ENCODE measurements at places on chromosomes 6 and 20.
A peak's percentile ranks its signal among the peaks of the same experiment; 100 is the strongest.

GRCh38 chr6:33988121-33989015 is 157.5 kb downstream of the GRM4 start:
- peak; percentile 65 for DNase-seq

DNA sequence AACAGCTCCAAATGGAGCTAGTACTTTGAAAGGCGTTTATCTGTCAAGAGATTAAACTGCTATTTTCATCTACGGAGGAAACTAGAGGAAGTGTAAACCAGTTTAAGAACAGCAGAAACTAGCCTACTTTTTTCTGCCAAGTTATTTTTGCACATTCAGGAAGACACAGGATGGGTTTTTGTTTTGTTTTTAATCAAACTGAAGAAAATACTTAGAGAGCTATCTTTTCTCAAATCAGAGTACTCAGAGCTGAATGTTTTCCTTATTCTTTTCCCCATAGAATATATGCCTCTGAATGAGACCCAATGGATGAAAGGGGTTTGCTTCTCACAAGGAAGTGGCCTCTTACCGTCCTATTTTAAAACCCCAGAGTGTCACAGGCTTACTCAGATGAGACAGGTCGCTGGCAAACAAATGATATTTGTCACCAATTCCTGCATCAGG is 538.5 kb downstream of the CD83 start:
- no peak for DNase-seq

DNA sequence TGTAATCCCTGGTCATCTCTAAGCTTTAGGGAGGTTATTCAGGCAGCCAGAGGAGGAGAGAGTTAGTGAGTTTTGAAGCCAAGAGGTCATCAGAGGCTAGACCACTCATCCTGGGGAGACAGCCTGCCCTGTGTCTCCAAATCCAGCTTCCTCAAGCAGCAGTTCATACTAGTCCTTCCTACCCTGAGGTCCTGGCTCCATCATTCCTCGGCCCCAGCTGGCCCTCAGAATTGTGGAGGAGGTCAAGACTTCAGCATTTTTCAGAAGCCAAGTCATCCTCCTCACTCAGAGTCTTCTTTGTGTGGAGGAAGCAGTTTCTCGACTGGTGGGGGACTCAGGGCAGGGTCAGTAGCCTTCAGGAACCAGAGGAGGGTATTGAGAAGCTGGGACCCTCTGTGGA is 12.4 kb upstream of the KIAA1755 start:
- no peak for DNase-seq

- DNase-seq, result no peak
These were observed 162.1 kb upstream of the RAB32 start for GRCh38 chr6:146381486-146381885.

DNA sequence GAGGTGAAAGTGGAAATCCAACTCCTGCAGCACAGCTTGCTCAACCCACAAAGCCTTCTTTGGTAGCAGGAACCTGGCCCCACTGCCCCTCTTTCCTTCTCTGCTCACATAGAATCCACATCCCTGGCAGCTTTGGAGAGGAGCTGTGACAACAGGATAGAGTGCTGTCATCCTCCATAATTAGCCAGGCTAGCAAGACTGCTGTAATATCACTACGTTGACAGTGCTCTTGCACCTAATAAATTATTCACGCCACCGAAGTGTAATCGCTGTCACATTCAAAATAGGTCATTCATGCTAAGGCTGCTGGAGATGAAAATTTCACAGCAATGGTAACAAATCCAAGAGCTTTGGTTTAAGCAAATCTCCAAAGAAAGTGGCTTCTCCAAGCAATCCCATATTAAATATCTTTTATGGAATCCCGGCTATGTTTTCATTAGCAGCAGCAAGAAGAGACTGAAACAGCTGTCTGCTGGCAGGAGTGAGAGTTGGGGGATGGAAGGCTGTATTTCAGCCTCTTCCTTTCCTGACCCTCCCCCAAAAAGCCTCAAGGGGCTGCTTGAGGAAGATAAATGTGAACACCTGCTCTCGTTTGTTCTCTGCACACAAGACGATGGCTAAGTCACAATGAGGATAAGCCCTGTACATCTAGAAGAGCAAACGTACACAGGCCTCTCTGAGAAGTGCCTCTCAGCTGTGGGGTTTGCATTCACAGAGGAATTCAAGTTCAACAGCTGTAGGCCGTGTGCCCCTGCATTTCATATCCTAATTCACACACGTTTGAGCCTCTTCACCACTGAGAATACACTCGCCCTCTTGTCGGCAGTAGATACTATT is 16.5 kb downstream of the RIPOR2 start:
- no peak for DNase-seq

- DNase-seq, result no peak
These were observed 123.8 kb upstream of the MTHFD1L start for GRCh38 chr6:150741633-150742200.

- DNase-seq, result no peak
These were observed 113.1 kb upstream of the ZNF217 start for GRCh38 chr20:53706466-53707370.

GRCh38 chr6:146361128-146361924 is 182.3 kb upstream of the RAB32 start:
- DNase-seq, result no peak

DNA sequence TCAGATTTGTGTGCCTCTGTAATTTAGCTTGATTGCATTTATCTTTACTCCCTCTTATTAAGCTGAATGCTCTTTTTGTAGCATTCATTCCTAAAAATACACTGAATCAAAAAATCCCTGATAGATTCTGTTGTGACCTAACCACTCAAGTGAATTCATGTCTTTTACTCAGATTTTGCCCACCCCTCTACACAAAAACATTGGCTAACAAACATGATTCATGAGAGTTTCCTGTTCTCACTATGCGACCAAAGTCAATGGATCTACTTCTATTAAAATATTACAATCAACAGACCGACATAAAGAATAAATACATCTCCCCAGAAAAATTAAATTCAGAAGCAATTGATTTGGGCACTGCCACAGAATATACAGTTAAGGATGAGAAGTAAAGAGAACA is 99.5 kb upstream of the THEMIS start:
- no peak for DNase-seq

DNA sequence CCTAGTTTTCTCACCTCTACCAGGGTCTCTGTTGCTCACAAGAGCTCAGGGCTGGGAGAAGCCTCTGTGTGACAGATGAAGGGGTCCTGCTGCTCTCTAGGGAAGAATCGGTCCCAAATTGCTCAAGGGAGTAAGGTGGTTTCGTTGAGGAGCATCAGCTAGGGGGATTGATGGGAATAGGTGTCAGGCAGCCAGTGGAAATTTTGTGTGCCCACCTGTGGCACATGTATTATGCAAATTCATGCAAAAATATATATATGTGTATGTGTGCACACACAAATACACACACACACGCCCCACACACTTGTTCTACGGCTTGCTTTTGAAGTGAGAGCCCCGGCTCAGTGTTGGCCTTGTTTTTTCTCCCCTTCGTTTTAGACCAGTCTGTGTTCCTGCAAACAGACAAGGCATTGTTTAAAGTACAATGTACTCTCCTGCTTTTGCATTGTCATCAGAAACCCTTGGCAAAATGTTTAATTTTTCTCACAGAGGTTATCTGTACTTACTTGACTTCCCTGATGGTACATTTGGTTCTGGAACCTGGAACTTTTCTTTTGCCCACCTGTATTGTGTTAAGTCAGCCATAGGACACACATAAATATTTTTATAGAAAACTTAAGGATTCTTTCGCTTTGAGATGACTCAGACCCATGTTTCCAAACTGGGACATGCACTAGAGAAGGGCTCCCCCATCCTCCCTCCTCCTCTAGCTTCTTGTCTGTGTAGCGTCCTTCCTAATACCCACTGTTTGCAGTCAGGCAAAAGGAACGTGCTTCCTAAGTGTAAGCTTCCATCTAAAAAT is 26.7 kb downstream of the FOXO3 start:
- DNase-seq, result no peak

DNA sequence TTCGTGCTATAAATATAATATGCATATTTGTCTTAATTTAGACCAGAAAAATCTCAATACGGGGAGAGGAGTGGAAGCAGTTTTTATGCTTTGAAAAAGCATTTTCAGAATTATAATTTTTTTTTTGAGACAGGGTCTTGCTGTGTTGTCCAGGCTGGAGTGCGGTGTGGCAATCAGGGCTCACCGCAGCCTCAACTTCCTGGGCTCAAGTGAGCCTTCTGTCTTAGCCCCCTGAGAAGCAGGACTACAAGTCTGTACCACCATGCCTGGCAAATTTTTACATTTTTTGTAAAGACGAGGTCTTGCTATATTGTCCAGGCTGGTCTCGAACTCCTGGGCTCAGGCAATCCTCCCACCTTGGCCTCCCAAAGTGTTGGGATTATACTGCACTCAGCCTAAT is 197.2 kb downstream of the FOXC1 start:
- no peak for DNase-seq

- DNase-seq, result no peak
These were observed 158.7 kb upstream of the PDE10A start for GRCh38 chr6:165821754-165822153.

- DNase-seq, result no peak
These were observed 70.1 kb upstream of the LOC128125822 start for GRCh38 chr6:63502156-63502555.

DNA sequence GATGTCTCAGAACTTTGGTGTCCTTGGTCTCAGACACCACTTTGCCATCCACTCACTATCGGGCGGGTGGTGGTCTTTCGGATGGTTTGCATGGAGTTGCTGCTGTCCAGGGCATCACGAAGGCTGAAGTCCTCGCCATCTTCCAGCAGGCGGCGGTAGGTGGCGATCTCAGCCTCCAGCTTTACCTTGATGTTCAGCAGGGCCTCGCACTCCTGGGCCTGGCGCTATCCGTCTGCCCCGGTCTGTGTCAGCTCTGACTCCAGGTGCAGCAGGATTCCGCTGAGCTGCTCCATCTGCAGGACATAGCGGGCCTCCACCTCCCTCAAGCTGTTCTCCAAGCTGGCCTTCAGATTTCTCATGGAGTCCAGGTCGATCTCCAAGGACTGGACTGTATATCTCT is 36.0 kb downstream of the ZNF311 start:
- DNase-seq, result no peak

GRCh38 chr6:30922447-30922852 is 8.4 kb downstream of the VARS2 start:
- no peak for DNase-seq

GRCh38 chr6:129893640-129894039 is 32.5 kb upstream of the TMEM244 start:
- DNase-seq, result no peak

- DNase-seq, result no peak
These were observed 223.8 kb downstream of the HAO1 start for GRCh38 chr20:7716286-7716972.

DNA sequence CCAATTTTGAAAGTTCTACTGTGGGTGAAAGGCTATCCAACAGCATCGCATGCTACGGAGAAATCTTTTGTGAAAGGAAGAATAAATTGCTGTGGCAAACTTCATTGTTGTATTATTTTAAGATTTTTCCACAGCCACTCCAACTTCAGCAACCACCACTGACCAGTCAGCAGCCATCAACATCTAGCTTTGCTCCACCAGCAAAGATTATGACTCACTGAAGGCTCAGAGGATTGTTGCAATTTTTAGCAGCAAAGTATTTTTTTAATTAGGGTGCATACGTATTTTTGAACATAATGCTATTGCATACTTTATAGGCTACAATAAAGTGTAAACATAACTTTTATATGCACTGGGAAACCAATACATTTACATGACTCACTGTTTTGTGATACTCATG is 493.5 kb downstream of the TFAP2A start:
- no peak for DNase-seq

- no peak for DNase-seq
These were observed 30.3 kb upstream of the AFDN start for GRCh38 chr6:167796192-167796981.

GRCh38 chr6:110999634-111000270 is 17.9 kb downstream of the RPF2 start:
- no peak for DNase-seq

- DNase-seq, result no peak
These were observed 247.8 kb downstream of the HAO1 start for GRCh38 chr20:7692478-7692877.

- no peak for DNase-seq
These were observed 9.0 kb downstream of the COL21A1 start for GRCh38 chr6:56238352-56238751.

DNA sequence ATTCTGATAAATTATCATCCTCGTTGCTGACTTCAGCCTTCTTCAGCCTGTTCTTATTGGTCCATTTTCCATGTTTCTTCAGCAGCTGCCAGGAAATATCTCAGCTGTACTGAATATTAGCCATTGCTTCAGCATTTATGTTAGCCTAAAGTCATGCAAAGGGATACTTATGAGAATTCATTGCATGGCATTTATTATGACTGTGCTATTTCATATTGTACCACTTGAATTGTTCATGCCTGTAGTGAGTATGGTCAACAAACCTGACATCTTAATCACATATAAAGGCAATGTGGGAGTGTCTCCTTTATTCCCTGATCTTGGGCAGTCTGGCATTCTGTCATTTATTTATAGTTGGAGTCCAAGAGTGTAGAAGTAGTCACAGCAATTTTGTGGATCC is 193.4 kb upstream of the SLC35B3 start:
- no peak for DNase-seq

DNA sequence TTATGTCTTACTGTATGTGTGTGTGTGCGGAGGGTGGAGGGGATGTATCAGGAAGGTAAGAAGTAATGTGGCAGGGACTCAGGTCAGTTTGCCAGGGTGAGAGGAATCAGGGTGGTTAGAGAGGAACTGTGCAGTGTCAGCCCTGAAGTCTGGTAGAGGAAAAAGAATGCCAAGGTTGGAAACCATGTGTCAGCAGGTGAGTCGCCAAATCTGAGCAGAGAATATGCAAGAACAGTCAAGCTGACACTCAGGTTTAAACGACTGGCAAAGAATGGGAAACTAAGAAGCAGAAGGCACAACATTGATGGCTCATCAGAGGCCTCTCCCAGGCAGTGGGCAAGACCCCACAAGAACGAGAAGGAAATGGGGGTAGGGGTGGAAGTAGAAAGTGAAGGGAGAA is 107.5 kb upstream of the TBX18 start:
- no peak for DNase-seq

- DNase-seq, result peak; percentile 76
These were observed 31.9 kb downstream of the NTSR1 start for GRCh38 chr20:62740286-62741141.

Measured in cardiac septum (tissue), 1 donor.